Heart right ventricle (tissue), 16 donors: ENCODE measurements at places on chromosomes 6 and 20. TPM values are rescaled to one million over a fixed set of nuclear protein-coding genes. Genes with fewer than 3 reads are reported as not detected.

Gene OVOL2
- total RNA-seq: not detected

Gene TRIM15
- total RNA-seq: not detected

Gene GSTA4
- total RNA-seq: 15.2 TPM

GRCh38 chr6:25684565-25684964 lies 32.5 kb downstream of the SCGN start:
- no peak for DNase-seq

- DNase-seq: no peak
These were observed 87.1 kb downstream of the BACH2 start for GRCh38 chr6:90209527-90209926.

GRCh38 chr20:63942250-63942951 lies 13.8 kb downstream of the UCKL1 start:
- DNase-seq: peak; percentile 35
